ENCODE measurements at places on chromosomes 4 and X. TPM values are rescaled to one million over a fixed set of nuclear protein-coding genes. Genes with fewer than 3 reads are reported as not detected.

Gene F11
- polyA plus RNA-seq = not detected

Gene CYSLTR1
- 0.52 TPM for polyA plus RNA-seq

Gene VSIG4
- 16.0 TPM for polyA plus RNA-seq

Gene NUP62CL
- polyA plus RNA-seq = 0.52 TPM

Gene PLP1
- 25.9 TPM for polyA plus RNA-seq

Gene KCND1
- polyA plus RNA-seq = 0.97 TPM

Gene TET2
- 3.3 TPM for polyA plus RNA-seq

Gene NKX6-1
- polyA plus RNA-seq = not detected

Gene HOPX
- polyA plus RNA-seq = 159 TPM

Gene SPARCL1
- 492 TPM for polyA plus RNA-seq

Gene GPR119
- polyA plus RNA-seq = not detected

Gene PARM1
- 65.0 TPM for polyA plus RNA-seq

Gene TKTL1
- polyA plus RNA-seq = 6.0 TPM

Gene UGT2B15
- polyA plus RNA-seq = not detected

Gene SOWAHD
- 0.14 TPM for polyA plus RNA-seq

Gene PROM1
- 3.2 TPM for polyA plus RNA-seq
